Mesendoderm (in vitro differentiated cells): ENCODE measurements at places on chromosomes 7 and 10.

DNA sequence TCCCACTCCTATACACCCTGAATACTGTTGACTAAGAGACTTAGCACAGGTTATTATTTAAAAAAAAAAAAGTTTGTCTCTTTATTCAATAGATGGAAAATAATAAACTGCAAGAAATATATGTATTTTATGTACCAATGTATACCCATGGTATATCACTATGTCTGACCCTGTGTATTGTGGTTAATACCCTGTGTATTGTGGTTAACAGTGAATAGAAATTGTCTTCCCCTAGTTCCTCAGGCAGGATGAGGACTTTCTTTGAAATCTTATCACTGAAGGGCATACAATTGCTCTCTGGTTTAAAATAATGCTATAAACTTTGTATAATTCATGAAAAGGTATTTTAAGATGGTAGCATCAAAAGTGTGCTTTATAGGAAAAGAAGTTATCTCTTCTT is 80.0 kb upstream of the TMEM106B start:
- no peak overlapping the region for H3K4me3 ChIP-seq
- H3K27me3 ChIP-seq, result no peaks in the 10 kb centered on the region
- no peak overlapping the region for H3K27ac ChIP-seq
- H3K36me3 ChIP-seq, result no peaks in the 10 kb centered on the region
- DNase-seq, result no peak

- H3K4me1 ChIP-seq, result no peaks in the 10 kb centered on the region
- H3K27me3 ChIP-seq, result no peaks in the 10 kb centered on the region
- no peak overlapping the region for H3K4me3 ChIP-seq
- no peak for DNase-seq
- H3K36me3 ChIP-seq, result no peaks in the 10 kb centered on the region
These were observed 83.1 kb downstream of the CTNNA3 start for GRCh38 chr10:67612577-67613537.

DNA sequence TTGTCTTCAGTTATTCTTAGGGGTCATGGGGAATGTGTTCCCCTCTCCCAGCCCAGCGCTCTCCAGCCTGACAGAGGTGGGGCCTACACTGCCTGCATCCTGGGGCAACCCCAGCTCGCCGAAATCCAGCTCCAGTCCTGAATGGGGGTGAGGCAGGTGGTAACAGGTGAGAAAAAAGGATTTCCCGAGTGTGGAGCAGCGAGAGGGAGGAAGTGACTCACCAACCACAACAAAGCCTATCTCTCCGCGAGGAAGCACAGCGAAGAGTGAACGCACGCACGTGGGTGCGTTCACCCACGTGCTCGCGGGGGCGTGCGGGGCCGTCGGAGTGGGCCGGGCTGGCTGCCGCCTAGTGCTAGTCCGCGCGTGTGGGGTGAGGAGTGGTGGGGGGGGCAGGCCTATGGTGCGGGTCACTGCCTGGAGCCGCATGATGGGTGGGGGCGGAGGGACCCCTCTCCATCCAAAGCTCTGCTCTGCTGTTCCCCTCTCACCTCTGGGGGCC is 855 bp upstream of the PALD1 start:
- peak overlapping the region; percentile 11 for H3K27ac ChIP-seq
- peaks cover 11% of the 10 kb centered on the region for H3K4me1 ChIP-seq
- H3K36me3 ChIP-seq, result no peaks in the 10 kb centered on the region
- peak overlapping the region; percentile 66 for H3K4me3 ChIP-seq

DNA sequence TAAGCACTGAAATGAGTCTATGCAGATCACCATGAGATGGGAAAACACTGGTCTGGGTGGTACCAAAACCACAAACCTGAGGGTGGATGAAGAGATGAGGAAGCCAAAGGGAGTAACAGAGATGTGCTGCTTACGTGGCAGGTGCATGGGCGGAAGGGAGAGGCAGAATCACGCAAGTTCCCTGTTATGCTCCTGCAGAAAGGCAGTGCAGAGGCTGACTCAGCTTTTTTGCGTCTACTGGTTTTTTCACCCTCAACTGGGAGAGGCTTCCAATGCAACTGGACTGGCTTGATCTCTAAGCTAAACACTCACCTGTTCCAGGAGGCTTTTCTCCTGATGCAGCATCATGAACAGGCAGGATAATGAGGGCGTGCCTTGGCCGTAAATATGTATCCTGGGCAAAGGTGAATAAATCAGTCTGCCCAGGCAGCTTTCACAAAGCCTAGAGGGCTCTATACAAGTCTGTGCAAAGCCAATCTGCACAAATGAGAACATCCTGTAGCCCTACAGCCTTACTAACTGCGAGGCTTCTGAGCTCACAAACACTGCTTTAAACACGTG is 95.4 kb upstream of the AFAP1L2 start:
- H3K27me3 ChIP-seq, result no peaks in the 10 kb centered on the region
- H3K27ac ChIP-seq, result no peak overlapping the region
- no peaks in the 10 kb centered on the region for H3K4me1 ChIP-seq
- DNase-seq, result no peak

- no peak for DNase-seq
- H3K4me1 ChIP-seq, result no peaks in the 10 kb centered on the region
- H3K27ac ChIP-seq, result no peak overlapping the region
- H3K27me3 ChIP-seq, result no peaks in the 10 kb centered on the region
- no peaks in the 10 kb centered on the region for H3K36me3 ChIP-seq
These were observed 219.1 kb downstream of the GFRA1 start for GRCh38 chr10:116053910-116054309.

- H3K4me3 ChIP-seq, result no peak overlapping the region
- H3K36me3 ChIP-seq, result no peaks in the 10 kb centered on the region
- H3K4me1 ChIP-seq, result peaks cover 7% of the 10 kb centered on the region
- DNase-seq, result no peak
- no peak overlapping the region for H3K27ac ChIP-seq
These were observed 230.0 kb upstream of the HABP2 start for GRCh38 chr10:113322843-113323242.

DNA sequence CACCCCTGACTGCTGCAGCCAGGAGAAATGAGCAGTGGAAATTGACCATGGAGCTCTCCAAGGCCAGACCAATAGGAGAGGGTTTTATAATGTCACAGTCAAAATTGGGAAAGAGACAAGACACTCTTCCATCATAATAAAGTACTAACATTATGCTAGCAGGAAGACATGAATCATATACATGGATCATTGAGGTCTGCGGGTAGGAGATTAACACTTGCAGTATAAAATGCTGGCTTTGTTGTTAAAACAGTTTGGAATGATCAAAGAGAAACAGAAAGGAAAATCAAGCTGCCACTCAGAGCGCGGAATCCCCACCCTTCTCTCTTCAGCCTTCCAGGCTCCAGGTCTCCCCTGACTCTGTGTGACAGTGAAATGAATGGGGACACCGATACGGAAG is 53.4 kb upstream of the CALN1 start:
- H3K4me3 ChIP-seq, result no peak overlapping the region
- H3K27me3 ChIP-seq, result no peaks in the 10 kb centered on the region
- H3K4me1 ChIP-seq, result no peaks in the 10 kb centered on the region
- H3K36me3 ChIP-seq, result no peaks in the 10 kb centered on the region
- H3K27ac ChIP-seq, result no peak overlapping the region

DNA sequence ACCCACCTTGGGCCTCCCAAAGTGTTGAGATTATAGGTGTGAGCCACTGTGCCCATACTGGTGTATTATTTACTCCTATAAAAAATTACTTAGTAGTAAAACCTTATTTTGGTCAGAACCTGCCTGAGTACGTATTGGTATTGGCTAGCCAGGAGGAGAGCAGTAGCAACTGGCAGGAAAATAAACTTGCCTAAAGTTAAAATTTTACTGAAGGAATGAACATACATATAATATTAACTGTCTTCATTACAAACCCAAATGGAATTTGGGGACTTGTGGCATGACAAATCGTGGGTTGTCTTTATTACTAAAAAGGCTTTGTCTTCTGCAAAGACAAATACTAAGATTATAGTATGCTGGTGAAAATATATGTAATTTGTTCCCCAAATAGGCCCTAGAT is 8.4 kb downstream of the RAB18 start:
- no peak for DNase-seq
- no peak overlapping the region for H3K4me3 ChIP-seq

GRCh38 chr7:108034586-108034985 is 31.6 kb upstream of the LAMB1 start:
- no peak overlapping the region for H3K27ac ChIP-seq
- no peaks in the 10 kb centered on the region for H3K36me3 ChIP-seq
- H3K27me3 ChIP-seq, result no peaks in the 10 kb centered on the region
- no peak overlapping the region for H3K4me3 ChIP-seq
- DNase-seq, result peak; percentile 88
